ENCODE measurements at places on chromosomes 1 and 21.

DNA sequence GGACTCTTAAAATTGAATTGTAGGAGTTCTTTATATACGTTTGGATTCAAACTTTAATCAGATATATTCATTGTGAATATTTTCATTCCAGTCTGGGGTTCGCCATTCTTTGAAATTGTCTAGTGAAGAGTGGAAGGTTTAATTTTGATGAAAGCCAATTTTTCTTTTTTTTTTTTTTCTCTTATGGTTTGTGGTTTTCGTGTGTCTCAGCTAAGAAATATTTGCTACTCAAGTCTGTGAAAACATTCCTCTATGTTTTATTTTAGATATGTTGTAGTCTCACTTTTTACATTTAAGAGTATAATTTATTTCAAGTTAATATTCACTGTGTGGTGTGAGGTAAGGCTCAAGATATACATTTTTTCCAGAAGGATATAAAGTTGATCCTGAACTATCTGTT is 220.5 kb downstream of the KCNT2 start:
- no peak for DNase-seq

DNA sequence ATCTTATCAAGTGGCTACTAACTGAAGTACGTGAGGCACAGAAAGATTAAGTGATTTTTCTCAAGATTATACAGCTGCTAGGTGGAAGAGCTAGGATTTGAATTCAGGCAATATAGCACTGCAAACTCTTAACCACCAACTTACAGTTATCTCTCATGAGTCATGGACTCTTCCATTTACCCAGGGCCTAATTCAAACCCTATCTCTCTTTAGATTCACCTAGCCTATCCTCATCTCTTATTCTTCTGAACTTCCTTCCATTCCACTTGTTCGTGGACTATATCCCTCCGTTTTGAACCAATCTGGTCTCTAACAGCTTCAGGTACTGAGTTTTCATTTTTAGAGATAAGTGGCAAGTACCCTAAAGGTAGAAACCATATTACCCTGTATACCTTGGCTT is 92.8 kb upstream of the DMRTA2 start:
- no peak for DNase-seq

DNA sequence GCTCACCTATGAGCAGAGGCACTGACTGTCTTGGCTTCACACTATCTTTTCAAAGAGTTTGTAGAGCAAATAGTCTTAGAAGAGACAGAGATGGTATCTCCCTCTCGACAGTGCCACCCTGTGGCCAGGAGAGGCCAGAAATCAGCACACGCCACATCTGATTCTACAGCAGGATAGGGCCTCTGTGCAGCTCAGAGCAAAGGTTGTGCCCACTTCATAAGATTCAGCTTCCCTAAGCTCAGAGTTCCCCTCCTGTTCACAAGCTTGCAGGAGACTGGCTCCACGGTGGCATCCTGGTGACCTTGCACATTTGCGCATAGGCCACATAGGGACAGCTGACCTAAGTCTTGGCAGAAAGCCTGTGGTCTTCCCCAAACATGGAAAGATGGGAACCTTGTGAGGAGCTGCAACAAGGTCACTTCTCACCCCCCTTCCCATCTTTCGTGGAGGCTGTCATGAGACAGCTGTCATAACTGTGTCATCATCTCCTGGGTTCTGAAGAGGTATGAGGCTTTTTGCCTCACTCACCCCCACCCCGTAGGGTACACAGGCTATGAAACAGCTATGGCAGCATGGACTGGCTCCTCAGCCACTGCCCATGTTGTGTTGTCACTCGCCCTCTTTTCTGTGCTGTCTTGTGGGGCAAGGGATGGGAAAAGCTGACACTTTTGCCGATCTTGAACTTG is 3.0 kb downstream of the ITLN2 start:
- DNase-seq: no peak

DNA sequence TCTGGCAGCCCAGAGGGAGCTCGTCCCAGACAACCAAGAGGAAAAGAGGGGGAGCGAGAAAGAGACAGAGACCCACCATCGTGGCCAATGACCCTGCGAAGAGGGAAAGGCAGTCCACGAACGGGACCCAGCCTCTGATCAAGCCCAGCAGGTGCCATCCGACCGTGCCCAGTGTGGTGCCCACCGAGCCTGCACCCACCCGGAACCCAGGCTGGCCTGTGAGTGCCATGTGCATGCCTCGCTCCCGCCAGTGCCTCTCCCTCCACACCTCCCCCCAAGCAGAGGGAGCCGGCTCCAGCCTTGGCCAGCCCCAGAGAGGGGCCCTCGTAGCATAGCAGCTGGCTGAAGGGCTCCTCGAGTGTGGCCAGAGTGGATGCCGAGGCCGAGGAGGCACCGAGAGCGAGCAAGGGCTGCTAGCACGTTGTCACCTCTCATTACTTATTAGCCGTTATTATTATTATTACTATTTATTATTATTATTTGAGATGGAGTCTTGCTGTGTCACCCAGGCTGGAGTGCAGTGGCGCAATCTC is 130.7 kb upstream of the CHRM3 start:
- DNase-seq: no peak

DNA sequence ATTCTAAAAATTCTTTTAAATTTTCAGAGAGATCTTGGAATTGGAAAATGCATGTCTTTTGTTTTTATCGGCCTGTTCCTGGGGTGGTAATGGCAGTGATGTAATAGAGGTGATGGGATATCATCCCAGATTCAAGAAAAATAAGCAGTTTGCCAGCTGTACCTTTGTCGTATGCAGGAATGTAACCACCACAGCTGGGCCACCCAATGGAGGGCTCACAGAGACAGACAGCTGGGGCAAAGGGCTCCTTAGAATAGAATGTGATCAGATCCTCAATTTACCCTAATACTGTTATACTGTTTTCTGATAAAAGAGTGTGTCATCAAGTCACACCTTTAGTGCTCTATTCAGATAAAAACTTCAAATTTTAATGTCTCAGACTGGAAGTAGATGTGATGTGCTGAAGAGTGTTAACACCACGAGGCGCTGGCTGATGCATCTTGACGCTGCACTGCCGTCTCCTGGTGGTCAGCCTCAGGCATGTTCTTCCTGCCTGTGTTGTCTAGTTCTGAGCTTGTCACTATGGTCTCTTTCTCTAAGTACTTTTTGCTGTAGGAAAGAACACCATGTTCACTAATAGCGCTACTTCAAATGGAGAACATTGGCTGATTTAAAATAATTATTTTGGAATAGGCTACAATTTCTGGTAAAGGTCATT is 78.8 kb downstream of the C1orf21 start:
- DNase-seq: no peak

DNA sequence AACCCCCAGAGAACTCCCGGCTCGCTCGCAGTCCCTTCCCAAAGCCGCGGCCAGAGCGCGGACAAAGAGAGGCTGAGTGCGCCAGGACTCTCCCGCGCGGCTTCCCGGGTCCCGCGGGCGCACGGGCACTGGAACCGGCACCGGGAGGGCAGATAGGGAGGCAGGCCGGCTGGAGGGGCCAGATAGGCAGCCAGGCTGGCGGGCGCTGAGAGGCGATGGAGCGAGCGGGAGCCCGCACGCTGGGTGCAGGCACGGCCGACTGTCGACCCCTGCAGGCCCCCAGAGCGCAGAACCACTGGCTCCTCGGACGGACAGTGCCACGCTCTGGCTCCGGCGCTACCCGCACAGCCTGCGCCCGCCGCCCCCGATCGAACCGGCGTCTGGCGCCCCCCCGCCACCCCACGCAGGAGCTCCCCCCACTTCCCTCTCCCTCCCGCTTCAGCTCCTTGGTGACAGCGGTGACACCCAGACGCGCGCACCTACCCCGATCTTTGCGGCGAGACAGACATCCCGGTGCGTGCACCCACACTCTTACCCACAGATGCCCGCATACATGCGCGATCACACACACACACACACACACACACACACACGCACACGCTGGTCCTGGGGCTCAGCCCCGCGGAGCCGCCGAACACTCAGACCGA is 534 bp downstream of the SLC6A9 start:
- peak; percentile 33 for DNase-seq

- DNase-seq: no peak
Measured at GRCh38 chr1:20472860-20473711, 12.9 kb downstream of the CAMK2N1 start.

GRCh38 chr1:218330043-218330623 is 15.0 kb upstream of the TGFB2 start:
- peak; percentile 16 for DNase-seq

GRCh38 chr1:239892602-239893001 is 199.1 kb upstream of the FMN2 start:
- DNase-seq: no peak

DNA sequence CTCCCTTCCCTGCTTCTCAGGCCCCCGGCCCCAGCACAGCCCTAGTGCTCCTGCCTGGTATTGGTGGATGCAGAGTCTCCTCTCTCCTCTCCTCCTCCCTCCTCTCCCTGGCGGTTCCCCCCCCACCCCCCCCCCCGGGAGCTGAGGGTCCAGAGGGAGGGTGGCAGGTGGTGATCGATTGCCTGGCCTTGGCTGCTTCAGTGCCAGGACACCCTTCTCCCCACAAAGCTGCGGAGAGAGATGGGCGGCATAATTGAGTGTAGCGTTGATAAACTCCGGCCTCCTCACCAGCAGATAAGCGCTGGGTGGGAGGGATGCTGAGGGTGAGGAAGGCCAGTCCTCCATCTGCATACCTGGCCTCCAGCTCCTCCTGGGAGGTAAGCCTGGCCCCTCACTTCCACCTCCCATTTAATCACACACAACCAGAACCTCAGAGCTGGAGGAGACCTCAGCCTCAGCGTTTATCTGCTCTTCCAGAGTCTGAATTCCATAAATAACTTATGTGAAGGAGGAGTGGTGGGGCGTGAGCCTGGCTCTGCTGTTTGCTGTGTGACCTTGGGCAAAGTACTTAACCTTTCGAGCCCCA is 60.8 kb downstream of the LRRN2 start:
- DNase-seq: no peak

GRCh38 chr1:180232521-180233043 is 2.5 kb downstream of the LHX4 start:
- DNase-seq: no peak

- DNase-seq: no peak
Measured at GRCh38 chr1:119565131-119565772, 58.2 kb downstream of the HSD3B1 start.

DNA sequence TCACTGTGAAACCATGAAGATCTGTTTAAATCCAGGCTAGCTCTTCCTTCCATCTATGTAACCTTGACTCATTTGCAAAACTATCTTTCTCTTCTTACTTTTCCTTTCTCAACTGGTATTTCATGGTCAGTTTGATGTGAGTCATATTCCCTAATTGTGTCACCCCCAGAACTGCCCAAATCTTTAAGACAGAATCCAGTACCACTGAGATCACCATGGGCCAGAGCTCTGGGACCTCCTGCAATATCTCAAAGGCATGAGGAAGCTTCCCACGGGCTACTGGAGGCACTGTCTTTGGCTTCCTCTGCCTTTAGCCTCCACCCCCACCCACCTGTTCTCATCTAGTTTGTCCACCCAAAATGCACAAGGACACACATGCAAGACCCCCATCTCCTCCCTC is 274.4 kb upstream of the FMN2 start:
- DNase-seq: no peak

DNA sequence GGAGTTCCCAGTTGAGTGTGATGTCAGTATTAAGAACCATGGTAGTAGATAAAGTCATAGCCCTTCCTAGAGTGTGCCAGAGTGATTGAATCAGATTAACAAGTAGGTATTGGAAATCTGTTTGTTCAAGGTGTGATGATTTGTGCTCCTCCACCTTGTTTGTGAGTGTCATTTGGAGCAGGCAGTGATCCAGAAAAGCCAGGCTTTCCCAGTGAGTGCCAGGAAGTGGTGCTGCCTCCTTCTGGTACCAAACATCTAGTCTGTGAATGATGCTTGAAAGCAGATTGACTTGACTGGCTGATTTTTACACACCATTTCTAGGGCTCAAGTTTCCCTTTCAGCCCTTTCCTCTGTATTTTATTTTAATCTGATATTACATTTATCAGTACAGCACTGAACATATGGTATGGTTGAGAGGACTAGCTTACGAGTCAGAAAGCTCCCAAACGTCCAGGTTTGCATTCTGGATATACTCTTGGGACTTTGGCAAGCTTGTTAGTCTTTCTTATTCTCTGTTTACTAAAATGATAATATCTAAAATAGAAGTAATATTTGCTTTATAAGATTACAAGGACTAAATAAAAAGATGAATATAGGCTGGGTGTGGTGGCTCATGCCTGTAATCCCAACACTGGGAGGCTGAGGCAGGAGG is 100.7 kb downstream of the PATJ start:
- DNase-seq: peak; percentile 55

DNA sequence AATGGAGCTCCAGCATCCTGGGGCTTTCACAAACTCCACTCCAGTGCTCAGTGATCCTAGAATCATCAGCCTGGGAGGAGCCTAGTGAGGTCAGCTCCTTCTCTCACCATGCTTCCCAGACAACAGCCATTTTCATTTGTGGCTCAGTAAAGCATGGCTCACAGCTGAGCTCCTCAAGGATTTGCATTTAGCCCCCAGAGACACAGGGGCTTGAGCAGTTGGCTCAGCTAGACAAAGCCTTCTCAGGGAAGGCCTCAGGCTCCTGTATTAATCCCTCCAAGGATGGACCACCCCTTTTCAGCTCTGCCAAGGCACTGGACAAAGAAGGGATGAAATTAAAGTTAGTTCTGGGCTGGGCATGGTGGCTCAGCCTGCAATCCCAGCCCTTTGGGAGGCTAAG is 39.5 kb downstream of the ERI3 start:
- DNase-seq: peak; percentile 1

- DNase-seq: no peak
Measured at GRCh38 chr1:199851439-199852140, 175.9 kb upstream of the NR5A2 start.

- DNase-seq: no peak
Measured at GRCh38 chr1:154456631-154457030, 45.4 kb upstream of the TDRD10 start.

DNA sequence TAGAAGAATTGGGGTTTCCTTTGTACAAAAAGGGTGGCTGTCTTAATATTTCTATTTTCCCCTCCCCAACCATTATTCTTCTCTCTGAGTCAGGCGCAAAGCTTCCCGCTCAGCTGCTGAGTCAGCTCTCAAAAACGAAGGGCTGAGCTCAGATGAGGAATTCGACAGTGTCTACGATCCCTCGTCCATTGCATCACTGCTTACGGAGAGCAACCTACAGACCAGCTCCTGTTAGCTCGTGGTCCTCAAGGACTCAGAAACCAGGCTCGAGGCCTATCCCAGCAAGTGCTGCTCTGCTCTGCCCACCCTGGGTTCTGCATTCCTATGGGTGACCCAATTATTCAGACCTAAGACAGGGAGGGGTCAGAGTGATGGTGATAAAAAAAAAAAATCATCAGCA is 3.0 kb upstream of the TUFT1 start:
- no peak for DNase-seq

GRCh38 chr1:109822749-109823542 is 59.2 kb upstream of the EPS8L3 start:
- no peak for DNase-seq

- DNase-seq: peak; percentile 23
Measured at GRCh38 chr1:157156058-157156541, 17.9 kb upstream of the ETV3 start.

GRCh38 chr21:35086357-35086756 is 37.3 kb upstream of the RUNX1 start:
- DNase-seq: no peak

GRCh38 chr1:11388617-11389016 is 90.3 kb upstream of the DISP3 start:
- DNase-seq: no peak

- DNase-seq: no peak
Measured at GRCh38 chr21:25457411-25457810, 149.9 kb downstream of the MRPL39 start.

Data from NCI-H524 (cell line).